ENCODE measurements at places on chromosomes 11 and 22.

DNA sequence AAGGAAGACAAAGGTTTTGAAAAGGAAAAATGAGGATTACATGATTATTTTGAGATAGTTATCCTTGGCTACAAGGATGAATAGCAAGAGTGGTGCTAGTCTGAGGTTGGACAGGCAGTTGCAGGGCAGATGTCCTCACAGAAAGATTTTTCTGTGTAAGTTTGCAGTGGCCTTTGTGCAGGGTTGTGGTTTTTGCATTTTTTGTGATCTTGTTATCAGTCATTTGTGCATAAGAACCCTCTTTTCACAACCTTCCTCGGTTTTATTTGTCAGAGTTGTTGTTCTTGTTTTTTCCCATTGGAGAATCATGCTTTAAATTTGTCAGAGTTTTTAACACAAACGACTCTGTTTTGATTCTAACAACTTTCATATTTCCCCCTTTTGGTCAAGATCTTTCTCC, 1.4 kb downstream of the CCDC134 start:
- DNase-seq = no peak

- DNase-seq = no peak
These were observed 99.0 kb upstream of the NNMT start for GRCh38 chr11:114196997-114197703.

DNA sequence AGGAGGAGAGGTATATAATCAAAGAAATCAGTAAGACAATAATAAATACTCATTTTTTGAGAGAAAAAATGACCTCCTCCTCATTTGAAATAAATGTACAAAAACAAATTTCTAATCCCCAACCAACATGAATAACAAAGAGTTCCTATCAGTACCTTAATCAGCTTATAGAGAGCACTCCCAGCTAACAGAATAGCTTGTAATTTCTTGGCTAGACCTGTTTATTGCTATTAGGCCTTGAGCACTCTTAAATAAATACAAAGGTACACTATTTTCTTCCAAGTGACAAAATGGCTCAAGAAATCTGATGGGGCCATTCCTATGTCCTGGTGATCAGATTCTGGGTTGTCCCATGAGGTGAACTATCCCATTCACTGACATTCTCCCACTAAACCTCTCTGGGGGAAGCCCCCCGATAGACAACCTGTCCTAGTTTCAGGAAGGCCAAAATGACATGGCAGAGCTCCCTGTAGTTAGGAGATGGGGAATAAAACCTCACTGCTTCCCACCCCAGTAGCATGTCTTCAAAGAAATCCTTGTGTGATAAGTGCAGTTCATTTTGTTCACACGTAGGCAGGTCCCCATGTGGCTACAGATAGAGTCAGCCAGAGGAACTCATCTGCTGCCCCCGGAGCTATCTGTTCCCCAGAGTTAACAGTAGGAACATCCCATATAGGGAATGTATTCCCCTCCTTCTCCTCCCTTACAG, 385.7 kb downstream of the SOX6 start:
- no peak for DNase-seq

GRCh38 chr22:23574371-23574811, 5.7 kb downstream of the IGLL1 start:
- DNase-seq = no peak

DNA sequence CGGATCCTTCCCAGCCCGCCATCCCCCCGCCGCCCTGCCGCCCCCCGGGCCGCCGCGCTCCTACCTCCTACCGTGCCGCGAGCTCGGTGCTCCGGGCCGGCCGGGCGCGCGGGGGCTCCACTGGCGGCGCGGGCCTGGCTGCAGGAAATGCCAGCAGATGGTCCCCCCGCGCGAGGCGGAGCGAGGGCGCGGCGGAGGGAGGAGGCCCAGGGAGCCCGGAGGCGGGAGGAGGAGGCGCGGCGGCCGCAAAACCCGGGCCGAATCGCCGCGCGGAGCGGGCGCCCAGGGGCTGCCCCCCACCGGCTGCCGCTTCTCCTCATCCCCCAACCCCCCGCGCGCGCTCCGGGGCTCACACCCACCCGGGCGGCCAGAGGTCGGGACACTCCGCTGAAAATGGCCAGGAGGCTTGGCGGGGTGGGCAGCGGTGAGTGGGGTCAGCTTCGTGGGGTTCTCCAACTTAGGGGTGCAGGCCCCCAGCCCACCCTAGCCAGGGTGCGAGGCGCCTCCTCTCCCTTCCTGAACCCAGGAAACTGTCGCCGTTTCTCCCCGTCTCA, at the start of gene OSBPL5:
TSS of gene OSBPL5 (minus strand) at position 159 of the 554 bp plus-strand sequence. CDS start 36,162 bp downstream, outside the sequence.
- DNase-seq = peak; percentile 37

GRCh38 chr11:86869531-86869930, 69.2 kb downstream of the PRSS23 start:
- DNase-seq = no peak

DNA sequence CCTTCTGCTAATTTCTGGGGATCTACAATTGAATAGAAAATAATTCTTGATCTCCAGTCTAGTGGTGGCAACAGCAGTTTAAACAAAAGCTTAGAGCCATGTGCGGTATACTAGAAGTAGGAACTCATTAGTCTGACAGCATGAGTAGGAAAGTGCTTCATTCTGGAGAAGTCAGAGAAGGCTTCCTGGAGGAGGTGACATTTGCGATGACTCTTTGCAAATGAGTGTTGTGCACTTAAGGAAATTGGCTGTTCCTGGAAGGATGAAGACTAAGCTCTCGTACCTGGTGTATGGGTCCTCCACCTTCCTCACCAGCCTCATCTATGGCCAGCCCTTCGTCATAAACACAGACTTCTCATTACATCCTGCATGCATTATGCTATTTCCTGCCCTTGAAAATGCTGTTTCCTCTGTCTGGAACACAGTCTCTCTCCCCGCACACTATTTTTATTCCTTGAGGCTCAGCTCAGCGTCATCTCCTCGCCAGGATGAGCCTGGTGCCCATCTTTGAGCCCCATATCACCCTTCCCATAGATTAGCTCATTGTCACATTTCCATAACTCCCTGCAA, 132.9 kb downstream of the PKNOX2 start:
- DNase-seq = no peak

DNA sequence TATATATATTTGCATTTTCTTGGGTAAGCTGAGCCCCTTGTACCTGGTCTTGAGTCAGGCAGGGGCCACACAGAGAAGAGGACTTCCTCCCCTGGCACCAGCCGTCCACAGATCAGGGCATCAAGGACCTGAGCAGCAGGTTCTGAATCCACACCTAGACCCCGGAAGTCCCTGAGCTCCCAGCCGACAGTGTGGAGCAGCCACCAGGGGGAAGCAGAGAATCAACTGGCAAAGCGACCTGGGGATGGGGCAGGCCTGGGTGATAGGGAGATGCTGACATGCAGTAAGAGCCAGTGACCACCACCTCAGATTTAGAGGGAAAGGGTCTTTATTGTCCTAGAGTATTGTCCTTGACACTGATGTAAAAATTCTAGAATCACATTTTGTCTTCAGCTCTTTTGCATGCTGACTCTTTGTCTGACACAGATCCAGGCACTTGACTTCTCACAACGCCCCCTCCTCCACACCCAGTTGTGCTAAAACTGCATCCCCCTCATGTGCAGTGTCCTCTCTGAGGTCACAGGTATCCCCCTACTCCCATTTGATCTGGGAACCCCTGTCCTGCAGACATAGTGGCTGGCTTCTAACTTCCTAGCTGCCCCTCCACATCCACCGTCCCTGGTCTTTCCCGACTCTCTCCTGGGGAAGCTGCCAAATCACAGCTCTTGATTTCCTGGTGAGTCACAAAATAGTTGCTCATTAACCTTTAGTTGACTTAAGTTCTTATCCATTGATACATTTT, 109.3 kb downstream of the GGTLC2 start:
- peak; percentile 73 for DNase-seq

- no peak for DNase-seq
These were observed 3.1 kb downstream of the TBX1 start for GRCh38 chr22:19763458-19764298.

DNA sequence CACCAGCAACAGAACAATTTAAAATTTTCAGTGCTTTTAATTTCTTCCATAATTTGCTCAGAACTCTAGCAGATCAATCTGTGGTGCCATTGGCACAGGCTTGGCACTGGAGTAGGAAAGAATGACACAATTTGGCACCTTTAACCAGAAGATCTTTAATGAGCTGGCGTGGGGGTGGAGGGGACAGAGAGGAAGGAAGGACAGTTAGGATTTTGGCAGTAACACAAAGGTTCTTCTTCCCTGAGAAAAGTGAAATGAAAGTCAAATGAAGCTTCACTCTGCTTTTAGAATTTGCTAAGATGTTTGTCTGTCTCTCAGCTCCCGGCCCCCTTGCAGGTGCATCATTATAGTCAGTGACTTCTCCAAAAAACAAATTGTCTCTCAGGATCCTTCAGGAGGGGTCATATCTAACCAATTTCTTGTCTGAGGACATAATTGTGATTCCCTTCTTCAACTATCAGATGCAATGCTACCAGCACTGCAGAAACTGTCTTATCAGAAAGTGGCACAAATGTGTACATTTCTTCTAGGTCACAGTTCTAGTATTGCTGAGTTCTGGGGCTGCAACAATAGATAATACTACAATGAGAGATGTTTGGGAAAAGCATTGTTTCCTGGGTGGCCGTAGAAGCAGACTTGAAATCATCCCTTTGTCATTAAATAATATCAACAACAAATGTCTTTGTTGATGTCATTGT, 66.8 kb downstream of the CSTPP1 start:
- no peak for DNase-seq

GRCh38 chr11:20249378-20249777, 89.1 kb upstream of the DBX1 start:
- no peak for DNase-seq

DNA sequence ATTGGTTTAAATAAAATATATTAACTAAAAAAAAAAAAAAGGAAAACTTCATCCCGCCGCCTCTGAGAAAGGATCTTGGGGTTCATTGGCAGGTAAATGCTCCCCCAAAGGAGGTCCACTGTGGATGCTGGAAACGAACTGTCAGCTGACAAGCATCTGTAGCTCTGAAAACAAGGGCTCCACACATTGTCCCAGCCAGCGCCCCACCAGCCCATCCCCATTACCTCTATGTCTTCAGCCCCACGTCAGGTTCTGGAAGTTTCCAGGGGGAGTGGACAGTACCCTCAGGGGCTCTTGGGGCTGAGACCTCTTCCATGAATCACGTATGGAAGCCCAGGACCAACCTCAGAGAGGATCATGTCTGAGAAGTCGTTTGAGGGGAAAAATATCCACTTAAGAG, 66.4 kb upstream of the WNT7B start:
- no peak for DNase-seq

GRCh38 chr11:107851704-107852310, 6.8 kb downstream of the SLC35F2 start:
- DNase-seq = no peak

DNA sequence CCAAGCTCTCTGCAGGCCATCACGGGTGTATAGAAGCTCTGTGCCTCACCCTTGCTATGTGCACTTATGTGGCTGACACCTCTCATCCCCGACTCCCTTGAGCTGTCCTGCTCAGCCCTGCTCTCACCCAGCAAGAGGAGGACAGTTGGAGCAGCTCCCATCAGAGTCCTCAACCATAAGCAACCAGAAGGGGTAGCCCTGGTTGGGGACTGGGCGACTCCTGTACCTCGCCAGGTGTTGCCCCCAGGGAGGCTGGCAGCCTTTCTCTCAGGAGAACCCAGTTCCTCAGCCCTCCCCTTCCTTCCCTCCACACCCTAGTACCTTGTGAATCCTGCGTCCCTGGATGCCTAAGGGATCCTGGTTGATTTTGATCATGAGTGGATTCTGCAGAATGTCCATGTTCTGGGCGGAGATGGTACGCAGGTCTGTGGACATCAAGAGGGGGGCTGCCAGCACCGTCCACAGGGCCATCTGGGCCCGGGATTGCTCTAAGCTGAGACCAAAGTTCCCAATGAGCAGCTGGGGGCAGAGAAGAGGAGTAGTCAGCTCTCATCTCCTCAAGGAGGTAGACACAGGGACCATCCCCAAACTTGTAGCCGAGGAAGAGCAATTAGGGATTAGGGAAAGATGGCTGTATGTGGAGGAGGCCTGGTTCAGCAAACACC, 8.0 kb downstream of the NAGA start:
- no peak for DNase-seq

GRCh38 chr11:14253421-14253820, 105.6 kb downstream of the RRAS2 start:
- no peak for DNase-seq

DNA sequence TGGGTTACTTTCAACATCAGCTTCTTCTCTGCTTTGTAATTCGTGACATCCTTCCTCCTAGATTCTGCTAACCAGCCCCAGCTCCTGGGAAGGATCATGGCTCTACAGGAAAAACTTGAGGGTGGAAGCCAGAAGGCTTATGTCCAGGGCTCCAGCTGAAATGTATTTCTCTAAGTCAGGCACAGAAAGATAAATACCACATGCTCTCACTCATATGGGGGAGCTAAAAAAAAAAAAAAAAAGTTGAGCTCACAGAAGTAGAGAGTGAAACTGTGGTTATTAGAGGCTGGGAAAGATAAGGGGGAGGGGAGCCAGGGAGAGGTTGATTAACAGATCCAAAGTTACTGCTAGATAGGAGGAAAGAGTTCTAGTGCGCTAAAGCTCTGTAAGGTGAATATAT, 74.9 kb downstream of the DSCAML1 start:
- no peak for DNase-seq

Data from activated T-cell treated with anti-CD3 and anti-CD28 coated beads for 1 hour (primary cell).